ENCODE measurements at places on chromosomes 12 and 14. TPM values are rescaled to one million over a fixed set of nuclear protein-coding genes. Genes with fewer than 3 reads are reported as not detected.

The CRIP1 gene
- total RNA-seq = 82.7 TPM

The CLEC4D gene
- not detected for total RNA-seq

The C12orf60 gene
- total RNA-seq = 1.4 TPM

The ZNF26 gene
- total RNA-seq = 24.1 TPM

The SDR9C7 gene
- not detected for total RNA-seq

The EMP1 gene
- total RNA-seq = 1.4 TPM

DNA sequence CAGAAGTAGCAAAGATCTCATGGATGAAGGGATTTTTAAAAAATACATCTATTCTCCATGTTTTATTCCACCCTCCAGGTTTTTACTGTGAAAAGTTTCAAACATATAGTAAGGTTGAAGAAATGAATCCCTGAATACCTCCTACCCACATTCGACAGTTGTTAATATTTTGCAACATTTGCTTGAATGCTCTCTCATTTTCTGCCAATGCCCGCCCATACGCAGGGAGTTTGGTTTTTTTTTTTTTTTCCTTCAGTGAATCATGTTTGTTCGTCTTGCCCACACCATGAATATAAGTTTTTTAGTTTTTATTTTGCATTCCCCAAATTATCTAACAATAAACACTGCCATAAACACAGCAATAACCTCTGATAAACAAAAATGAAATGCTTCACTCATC lies 82.9 kb downstream of the MAP1LC3B2 start:
- no peak overlapping the region for H3K27ac ChIP-seq
- no peaks in the 10 kb centered on the region for H3K36me3 ChIP-seq
- no peak overlapping the region for H3K4me3 ChIP-seq
- no peaks in the 10 kb centered on the region for H3K4me1 ChIP-seq

- H3K27me3 ChIP-seq = no peaks in the 10 kb centered on the region
- DNase-seq = no peak
- peaks cover 13% of the 10 kb centered on the region for H3K36me3 ChIP-seq
- peak overlapping the region; percentile 78 for H3K27ac ChIP-seq
- peak overlapping the region; percentile 99 for H3K4me3 ChIP-seq
These were observed 544 bp downstream of the ABCD4 start for GRCh38 chr14:74302152-74302628.

DNA sequence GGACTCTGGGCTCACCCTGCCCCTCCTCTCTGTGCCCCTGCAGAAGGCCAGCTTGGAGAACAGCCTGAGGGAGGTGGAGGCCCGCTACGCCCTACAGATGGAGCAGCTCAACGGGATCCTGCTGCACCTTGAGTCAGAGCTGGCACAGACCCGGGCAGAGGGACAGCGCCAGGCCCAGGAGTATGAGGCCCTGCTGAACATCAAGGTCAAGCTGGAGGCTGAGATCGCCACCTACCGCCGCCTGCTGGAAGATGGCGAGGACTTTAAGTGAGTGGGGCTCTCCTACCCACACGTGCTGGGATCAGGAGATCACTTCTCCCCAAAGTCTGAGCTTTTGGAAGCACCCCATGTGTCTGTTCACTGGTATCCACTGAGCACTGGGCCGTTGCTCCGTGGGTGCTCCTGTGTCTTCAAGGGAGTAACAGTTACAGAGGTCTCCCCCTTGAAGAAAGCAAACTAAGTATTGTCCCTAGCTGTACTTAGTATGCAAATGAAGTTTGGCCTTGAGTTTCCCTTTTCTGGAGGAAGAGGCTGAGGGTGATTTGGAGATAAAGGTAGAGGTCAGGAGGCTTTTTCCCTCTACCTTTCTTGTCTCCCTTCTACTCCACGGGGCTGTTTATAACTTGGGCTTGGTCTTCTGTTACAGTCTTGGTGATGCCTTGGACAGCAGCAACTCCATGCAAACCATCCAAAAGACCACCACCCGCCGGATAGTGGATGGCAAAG lies 3.3 kb downstream of the KRT18 start:
- no peaks in the 10 kb centered on the region for H3K36me3 ChIP-seq
- peaks cover 6% of the 10 kb centered on the region for H3K4me1 ChIP-seq
- no peak overlapping the region for H3K4me3 ChIP-seq

GRCh38 chr12:132572801-132573760 lies 37.3 kb downstream of the LRCOL1 start:
- no peaks in the 10 kb centered on the region for H3K36me3 ChIP-seq
- no peaks in the 10 kb centered on the region for H3K4me1 ChIP-seq
- no peak overlapping the region for H3K4me3 ChIP-seq
- no peaks in the 10 kb centered on the region for H3K27me3 ChIP-seq
- H3K27ac ChIP-seq = no peak overlapping the region

GRCh38 chr12:83145325-83145840 lies 458.7 kb downstream of the TMTC2 start:
- H3K4me3 ChIP-seq = no peak overlapping the region
- no peak for DNase-seq
- H3K36me3 ChIP-seq = peaks cover 7% of the 10 kb centered on the region
- H3K4me1 ChIP-seq = no peaks in the 10 kb centered on the region
- H3K27me3 ChIP-seq = no peaks in the 10 kb centered on the region

DNA sequence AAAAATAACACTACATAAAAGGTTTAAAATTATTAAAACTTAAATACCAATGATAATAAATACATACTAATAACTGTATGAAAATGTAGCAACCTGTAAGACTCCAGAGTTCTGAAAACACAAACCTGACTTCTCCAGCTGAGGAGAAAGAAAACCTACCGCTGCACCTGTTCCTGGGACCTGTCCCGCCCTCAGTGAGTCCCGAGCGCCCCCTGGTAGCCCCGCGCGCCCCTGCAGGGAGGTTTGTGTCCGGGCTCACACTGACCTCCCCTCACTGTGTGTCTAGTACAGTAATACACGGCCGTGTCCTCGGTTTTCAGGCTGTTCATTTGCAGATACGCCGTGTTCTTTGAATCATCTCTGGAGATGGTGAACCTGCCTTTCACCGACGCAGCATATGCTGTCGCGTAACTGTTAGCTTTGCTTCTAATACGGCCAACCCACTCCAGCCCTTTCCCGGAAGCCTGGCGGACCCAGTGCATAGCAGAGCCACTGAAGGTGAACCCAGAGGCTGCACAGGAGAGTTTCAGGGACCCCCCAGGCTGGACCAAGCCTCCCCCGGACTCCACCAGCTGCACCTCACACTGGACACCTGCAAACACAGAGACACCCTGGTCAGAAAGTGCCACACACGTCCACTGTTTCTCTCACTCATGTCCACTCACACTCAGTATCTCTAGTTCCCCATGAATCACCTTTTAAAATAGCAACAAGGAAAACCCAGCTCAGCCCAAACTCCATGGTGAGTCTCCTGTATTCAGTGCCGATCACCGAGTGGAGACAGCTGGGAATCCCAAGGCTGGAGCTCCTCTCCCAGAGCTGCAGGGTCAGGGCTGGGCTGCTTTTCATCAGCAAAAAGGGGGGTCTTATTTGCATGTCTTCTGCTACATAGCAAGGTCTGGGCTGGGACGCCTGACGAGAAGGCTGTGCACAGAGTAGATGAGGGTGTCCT lies 1276.3 kb downstream of the TMEM121 start:
- H3K4me1 ChIP-seq = no peaks in the 10 kb centered on the region
- H3K27ac ChIP-seq = no peak overlapping the region
- H3K4me3 ChIP-seq = no peak overlapping the region
- DNase-seq = no peak
- peaks cover 50% of the 10 kb centered on the region for H3K27me3 ChIP-seq
- no peaks in the 10 kb centered on the region for H3K36me3 ChIP-seq

DNA sequence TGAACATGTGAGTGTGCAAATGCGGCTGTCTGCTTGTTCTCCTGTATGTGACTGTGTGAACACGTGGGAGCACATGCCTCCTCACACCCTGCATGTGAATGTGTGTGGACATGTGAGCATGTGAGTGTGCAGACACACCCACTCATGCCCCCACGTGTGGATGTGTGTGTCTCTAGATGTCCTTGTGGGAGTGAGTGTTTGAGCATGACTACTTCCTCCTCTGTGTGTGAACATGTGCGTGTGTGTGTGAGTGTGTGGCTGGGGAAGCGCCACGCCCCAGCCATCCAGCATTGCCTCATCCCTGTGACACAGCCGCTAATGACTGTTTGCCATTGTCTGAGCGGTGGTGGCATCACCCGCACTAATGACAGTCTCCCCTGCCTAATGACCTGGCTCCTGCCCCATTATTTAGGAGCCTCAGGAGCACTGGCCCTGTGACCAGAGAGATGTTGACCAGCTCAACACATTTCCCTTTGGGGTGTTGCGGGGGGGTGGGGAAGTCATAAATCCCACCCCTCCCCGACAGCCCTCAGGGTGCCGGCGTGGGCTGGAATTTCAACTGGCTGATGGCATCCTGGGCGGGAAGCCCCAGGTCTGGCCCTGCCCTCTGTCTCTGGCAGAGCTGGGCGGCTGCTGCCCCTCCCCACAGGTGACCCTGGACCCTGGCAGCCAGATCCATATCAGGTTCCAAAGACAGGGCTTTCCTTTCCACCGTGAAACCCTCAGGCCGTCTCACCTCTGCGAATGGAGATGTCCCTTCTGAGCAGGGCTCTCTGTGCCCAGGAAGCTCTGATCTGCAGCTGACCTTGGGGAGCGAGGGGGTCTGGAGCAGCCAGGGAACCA lies 11.5 kb upstream of the KRT80 start:
- no peak overlapping the region for H3K4me3 ChIP-seq
- H3K4me1 ChIP-seq = peaks cover 6% of the 10 kb centered on the region
- H3K27ac ChIP-seq = no peak overlapping the region
- DNase-seq = no peak
- H3K27me3 ChIP-seq = peaks cover 7% of the 10 kb centered on the region
- H3K36me3 ChIP-seq = no peaks in the 10 kb centered on the region

DNA sequence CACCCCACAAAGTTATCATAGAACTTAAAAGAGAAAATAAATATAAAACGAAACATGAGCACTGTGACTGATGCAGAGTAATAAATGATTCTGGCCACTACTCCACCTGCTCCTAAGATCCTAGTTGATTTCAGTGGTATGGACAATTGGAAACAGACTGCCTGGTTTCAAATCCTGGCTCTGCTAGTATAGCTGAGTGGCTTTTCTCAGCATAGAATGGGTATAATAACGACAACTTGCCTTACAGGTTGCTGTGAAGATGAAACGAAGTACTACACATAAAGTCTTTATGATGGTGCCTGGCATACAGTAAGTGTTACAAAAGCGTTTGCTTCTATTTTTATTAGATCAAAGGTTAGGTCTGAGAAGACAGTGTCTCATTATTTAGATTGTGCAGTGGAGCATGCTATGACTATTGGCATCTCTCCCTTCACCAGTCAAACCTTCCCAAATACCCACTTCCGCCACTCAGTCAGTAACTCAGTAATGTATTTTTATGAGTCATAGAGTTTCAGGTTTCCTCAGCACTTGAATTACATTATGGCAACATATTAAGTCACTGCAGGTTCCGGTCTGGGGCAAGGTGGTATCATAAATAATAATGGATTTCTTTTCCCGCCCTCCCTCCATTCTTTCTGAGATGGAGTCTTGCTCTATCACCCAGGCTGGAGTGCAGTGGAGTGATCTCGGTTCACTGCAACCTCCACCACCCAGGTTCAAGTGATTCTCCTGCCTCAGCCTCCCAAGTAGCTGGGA lies 29.7 kb upstream of the NR2C1 start:
- no peaks in the 10 kb centered on the region for H3K36me3 ChIP-seq
- H3K27ac ChIP-seq = no peak overlapping the region
- no peak for DNase-seq
- peaks cover 5% of the 10 kb centered on the region for H3K27me3 ChIP-seq
- H3K4me1 ChIP-seq = no peaks in the 10 kb centered on the region

DNA sequence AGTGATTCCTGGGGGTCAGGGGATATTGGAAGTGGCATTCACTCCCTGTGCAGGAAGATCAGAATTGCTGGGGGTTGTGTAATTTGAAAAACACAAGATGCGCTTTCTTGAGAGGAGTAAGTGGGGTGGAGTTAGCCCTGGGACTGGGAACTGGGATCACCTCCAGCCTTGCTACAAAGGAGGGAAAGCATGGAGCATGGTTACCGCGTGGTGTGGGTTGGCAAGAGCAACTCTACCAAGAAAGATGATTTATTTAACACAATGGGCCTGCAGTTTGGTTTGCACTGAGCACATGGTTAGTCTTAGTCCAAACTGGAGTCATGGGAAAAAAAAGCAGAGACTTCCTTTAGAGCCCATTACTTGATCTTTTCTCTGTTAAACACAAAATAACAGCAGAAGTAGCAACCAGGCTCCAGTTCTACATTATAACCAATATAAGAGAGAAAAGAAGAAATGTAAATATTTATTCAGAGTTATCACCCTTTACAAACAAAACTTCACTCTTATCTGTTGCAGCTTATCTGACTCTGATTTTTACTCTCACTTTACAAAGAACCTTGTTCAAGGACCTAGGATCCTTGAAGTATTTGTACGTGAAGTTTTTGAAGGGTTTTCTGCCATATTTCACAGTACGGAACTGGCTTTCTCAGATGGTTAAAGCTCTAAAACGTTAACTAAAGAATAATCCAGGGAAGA lies 2.1 kb upstream of the NIN start:
- DNase-seq = no peak
- H3K36me3 ChIP-seq = no peaks in the 10 kb centered on the region
- peaks cover 33% of the 10 kb centered on the region for H3K4me1 ChIP-seq
- peaks cover 5% of the 10 kb centered on the region for H3K27me3 ChIP-seq
- H3K27ac ChIP-seq = no peak overlapping the region
- H3K4me3 ChIP-seq = peak overlapping the region; percentile 26

GRCh38 chr14:21109377-21110138 lies 8.7 kb downstream of the TMEM253 start:
- H3K27me3 ChIP-seq = no peaks in the 10 kb centered on the region
- no peak overlapping the region for H3K27ac ChIP-seq
- H3K36me3 ChIP-seq = no peaks in the 10 kb centered on the region
- H3K4me3 ChIP-seq = peak overlapping the region; percentile 63
- DNase-seq = no peak

- no peak overlapping the region for H3K4me3 ChIP-seq
- H3K4me1 ChIP-seq = no peaks in the 10 kb centered on the region
- no peak for DNase-seq
- H3K27me3 ChIP-seq = no peaks in the 10 kb centered on the region
- no peaks in the 10 kb centered on the region for H3K36me3 ChIP-seq
These were observed 199.6 kb upstream of the ALG10B start for GRCh38 chr12:38116968-38117367.

DNA sequence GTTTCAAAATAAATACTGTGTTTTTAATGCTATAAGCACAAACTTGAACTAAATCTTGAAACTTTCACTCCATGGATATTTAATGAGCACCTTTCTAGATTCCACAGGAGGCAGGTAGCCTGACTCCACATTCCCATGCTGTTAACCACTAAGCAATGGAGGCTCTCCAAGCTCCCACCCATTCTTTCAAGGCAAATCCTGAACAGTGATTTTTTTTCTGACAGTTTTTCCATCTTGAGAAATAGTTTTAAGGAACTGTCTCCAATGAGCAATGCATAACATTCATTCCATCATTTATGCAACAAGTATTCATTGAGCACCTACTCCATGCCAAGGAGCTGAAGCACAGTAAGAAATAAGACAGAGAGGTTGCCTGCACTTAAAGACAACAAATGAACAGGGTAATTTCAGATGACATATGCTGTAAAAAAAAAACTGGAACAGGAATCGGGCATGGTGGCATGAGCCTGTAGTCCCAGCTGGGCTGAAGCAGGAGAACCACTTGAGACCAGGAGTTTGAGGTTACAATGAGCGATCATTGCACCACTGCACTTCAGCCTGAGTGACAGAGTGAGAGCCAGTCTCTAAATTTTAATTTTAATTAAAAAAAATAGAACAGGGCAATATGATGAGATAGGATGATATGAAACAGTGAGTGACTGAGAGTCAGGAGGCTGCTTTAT lies 102.3 kb upstream of the CPSF6 start:
- no peak for DNase-seq
- H3K27me3 ChIP-seq = peaks cover 12% of the 10 kb centered on the region
- no peaks in the 10 kb centered on the region for H3K4me1 ChIP-seq
- no peak overlapping the region for H3K4me3 ChIP-seq
- H3K36me3 ChIP-seq = peaks cover 6% of the 10 kb centered on the region

GRCh38 chr14:58812050-58812910 lies 174.5 kb downstream of the DACT1 start:
- H3K4me1 ChIP-seq = no peaks in the 10 kb centered on the region
- H3K4me3 ChIP-seq = no peak overlapping the region
